ENCODE measurements at places on chromosomes 6 and 20.

- no peak for DNase-seq
These were observed 43.6 kb downstream of the NUS1 start for GRCh38 chr6:117718895-117719294.

DNA sequence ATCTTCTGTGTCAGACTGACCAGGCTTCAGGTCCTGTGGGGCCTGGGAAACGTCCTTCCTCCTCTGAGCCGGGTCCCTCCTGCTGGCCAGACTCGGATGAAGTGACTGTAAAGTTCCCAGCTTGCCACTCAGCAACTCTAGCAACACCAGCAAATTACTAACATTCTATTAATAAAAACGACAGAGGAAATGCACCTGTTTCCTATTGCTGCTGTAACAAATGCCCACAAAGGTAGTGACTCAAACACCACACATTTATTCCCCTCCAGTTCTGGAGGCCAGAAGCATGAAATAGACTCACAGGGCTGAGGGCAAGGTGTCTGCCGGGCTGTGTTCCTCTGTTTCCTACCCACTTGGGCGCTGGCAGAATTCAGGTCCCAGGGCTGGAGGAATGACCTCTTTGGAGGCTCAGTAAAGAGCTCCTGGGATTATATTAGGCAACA is 48.8 kb downstream of the CTCFL start:
- DNase-seq, result no peak

DNA sequence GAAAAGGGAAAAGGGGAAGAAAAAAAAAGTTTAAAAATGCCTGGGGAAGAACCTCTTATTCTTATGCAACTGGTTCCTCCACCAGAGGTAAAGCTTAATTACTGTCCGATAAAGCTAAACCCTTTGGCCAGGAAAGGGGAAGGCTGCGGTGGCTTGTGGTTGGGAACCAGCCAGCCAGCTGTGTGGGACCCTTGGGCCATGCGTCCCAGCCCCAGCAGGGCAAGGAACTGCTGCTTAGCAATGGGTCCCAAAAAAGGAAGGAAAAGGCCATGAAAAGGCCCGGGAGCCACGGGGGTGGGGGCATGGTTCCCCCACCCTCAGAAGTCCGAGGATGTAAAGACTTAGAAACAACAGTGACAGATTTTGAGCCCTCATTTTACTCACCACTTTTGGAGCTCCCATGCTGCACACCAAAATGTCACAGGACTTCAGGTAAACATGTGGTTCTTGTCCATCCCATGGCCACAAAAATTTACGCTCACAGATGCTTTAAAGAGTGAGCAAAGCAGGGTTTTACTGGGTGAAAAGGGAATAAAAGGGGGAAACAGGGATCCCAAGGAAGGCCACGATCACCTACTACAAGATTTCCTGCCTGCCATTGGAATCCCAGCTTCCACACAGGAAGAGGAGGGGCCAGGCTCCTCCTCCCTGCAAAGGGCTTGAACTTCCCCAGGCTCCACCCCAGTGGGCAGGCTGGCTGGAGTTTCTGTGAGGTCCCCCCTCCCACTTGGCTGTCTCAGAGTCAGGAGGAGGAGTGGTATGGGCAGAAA is 1234.7 kb upstream of the GJE1 start:
- DNase-seq, result no peak

GRCh38 chr6:52499681-52500236 is 77.1 kb downstream of the TRAM2 start:
- no peak for DNase-seq

DNA sequence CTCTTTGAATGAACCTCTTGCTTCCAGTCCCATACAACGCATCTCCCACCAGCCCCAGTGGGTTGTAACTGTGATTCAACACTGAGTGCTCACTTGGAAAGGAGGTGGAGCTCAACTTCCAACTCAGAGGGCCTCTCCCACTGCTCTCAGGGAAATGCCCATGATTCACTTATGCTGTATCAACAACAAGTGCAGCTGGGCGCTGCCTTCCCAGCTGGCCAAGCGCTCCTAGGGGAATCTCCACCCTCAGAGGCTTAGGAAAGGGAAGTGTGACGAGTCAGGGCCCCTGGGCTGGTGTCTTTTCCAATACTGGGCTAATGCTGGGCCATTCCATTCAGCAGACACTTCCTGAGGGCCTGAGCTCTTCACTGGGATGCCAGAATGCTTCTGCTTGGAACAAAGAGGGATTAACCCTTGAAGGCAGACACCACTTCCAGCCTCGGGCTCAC is 8.1 kb upstream of the OCSTAMP start:
- peak; percentile 94 for DNase-seq

DNA sequence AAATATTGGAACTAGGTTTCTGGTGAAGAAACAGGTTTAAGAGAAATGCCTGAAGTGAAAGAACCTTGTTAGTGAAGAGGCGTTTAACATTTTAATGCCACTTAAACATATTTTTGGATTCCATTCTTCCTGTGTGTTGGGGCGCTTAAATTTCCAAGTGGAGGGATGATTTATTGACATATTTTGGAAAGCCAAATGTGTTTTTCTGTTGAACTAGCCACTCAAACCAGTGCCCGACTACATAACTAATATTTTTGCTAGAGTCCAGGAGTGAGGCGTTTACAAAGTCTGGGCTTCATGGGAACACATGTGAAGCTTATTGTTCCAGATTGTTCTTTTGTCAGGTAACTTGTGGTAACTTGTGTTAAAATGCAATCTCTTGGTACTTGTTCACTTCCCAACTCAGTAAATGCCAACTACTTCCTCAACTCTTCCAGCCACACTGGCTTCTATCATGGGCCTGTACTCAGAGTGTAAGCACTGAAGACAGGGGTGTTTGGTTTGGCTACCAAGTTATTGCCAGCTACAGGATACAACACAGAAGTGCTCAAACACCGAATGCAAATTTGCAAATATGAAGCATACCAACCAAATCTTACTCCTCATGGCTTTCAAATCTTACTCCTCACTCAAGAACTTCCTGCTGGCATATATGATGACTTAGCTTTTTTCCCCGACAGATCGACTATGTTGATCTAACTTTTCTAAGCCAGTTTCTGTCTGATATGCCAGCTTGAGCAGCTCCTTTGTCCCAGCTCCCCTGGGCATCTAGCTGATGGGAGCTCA is 2.0 kb upstream of the ZNFX1 start:
- no peak for DNase-seq

GRCh38 chr20:32436142-32436861 is 78.2 kb downstream of the ASXL1 start:
- no peak for DNase-seq

DNA sequence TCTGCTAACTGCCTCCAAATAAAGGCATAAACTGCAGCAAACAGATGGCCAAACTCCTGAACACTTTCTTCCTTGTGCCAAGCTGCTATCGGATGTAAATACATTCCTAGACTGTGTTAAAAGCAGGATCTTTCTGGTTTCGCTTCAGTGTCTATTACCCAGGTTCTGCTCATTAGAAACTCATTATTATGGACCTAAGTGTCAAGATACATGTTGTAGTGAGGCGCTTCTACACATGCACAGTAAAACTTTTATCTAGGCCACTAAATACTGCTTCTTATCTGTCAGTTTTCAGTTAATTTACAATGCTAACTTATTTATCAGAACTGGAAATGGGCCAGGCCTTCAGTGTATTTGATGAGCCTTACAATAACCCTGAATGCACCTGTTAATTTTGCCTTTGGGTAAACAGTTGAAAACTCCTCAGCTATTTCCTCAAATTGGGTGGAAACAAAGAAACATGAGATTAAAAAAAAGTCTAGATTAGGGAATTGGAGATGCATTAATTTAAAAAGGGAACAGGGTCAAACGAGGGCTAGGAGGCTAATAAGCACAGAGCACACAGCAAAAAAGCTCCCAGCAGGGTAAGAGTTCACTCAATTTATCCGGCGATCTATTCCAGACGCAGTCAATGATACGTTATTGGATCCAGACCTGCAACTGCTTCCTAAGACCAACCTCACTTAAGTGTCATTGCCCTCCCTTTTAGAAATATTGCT is 240.6 kb downstream of the FOXC1 start:
- DNase-seq, result no peak

GRCh38 chr6:33143113-33143770 is 49.0 kb downstream of the COL11A2 start:
- no peak for DNase-seq

GRCh38 chr20:60078351-60079250 is 120.4 kb downstream of the CDH26 start:
- DNase-seq, result no peak

- peak; percentile 29 for DNase-seq
These were observed 164.1 kb downstream of the FRK start for GRCh38 chr6:115896538-115897129.

DNA sequence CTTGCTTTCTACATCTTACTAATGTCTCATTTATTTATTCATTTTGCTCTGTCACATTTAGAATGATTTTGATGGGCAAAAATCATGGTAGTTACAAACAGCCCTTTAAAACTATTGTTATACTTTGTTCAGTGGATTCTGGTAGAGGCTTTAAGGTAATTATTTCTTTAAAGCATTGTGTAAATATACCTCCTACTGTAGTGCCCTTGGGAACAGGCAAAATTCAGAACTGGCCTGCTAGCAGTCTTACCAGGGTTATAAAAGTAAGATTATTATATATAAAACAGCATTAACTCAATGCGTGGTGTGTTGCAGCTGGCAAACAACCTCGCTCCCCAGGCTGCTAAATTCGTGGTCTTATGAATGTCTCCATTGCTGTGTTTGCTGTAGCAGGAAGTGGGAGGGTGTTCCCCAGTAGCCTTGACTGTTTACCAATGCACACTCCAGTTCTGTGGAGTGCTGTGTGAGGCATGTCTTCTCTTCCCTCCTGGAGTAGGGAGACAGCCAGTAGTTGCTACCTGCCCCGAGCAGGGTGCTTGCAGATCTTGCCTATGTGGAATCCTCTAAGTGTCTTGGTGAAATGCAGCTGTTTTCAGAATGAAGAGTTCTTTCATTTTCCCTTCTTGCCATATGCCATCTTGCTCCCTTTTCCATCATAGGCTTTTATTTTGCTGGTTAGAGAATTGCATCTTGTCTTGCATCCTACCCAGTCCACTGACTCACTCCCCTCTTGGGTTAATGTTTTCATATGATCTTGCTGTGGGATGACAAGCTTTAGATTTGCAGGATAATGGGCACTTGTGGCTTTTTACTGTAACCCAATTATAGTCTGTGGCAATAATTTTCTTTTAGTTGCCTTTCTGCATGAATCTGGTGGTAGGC is 45.3 kb downstream of the IGF2R start:
- DNase-seq, result peak; percentile 31

GRCh38 chr6:123276546-123276980 is 280.5 kb downstream of the CLVS2 start:
- no peak for DNase-seq

- peak; percentile 92 for DNase-seq
These were observed at the start of gene ZBTB2 for GRCh38 chr6:151391471-151392413. ZBTB2 (minus strand) TSS chr6:151391559; CDS start chr6:151373637, 17,922 bp downstream.

DNA sequence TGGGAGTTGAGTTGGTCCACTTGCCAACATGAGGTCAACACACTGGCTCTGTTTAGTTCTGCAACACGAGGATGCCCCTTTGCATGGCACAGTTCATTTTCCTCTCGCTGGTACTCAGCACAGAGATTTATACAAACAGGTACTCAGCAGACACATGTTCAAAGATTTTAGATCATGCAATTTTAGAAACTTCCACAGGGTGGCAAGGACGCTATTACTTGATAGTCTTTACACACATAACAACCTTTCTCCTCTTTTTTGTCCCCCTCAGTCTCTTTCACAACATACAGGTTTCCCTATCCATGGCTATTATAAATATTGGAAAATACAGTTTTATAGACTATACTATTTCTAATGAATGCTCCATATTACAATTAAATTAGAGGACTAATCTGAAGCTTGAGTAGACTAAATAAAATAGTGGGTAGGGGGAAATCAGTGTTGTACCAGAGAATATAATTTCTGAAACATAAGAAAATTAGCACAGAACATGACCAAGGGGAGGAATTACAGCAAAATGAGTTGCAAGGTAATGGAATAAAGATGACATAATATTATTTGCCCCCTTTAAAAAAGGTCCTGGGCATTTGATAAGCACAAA is 331.8 kb upstream of the BTBD3 start:
- DNase-seq, result peak; percentile 51

GRCh38 chr20:32564440-32564839 is 20.7 kb downstream of the NOL4L start:
- DNase-seq, result no peak

DNA sequence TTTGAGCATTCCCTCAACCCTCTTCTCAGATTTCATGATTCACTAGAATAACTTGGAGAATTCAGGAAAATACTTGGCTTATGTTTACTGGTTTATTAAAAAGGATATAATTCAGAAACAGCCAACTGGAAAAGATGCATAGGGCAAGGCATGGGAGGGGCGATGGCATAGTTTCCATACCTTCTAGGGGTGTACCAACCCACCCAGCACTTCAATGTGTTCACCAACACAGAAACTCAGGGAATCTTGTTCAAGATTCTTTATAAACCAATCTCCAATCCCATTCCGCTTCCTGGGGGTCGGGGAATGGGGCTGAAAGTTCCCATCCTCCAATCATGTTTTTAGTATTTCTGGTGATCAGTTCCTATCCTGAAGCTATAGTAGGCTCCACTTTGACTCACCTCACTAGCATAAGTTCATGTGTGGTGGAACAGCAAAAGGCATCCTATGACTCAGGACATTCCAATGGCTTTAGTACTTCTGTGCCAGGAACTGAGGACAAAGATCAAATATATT is 164.4 kb downstream of the SIM1 start:
- peak; percentile 98 for DNase-seq

GRCh38 chr20:54103762-54104600 is 33.6 kb upstream of the BCAS1 start:
- DNase-seq, result no peak

GRCh38 chr6:140711019-140711613 is 1336.7 kb upstream of the CITED2 start:
- DNase-seq, result no peak

- DNase-seq, result no peak
These were observed 27.1 kb upstream of the ZNF318 start for GRCh38 chr6:43396408-43397149.
